ENCODE measurements at places on chromosomes 7 and 10.

DNA sequence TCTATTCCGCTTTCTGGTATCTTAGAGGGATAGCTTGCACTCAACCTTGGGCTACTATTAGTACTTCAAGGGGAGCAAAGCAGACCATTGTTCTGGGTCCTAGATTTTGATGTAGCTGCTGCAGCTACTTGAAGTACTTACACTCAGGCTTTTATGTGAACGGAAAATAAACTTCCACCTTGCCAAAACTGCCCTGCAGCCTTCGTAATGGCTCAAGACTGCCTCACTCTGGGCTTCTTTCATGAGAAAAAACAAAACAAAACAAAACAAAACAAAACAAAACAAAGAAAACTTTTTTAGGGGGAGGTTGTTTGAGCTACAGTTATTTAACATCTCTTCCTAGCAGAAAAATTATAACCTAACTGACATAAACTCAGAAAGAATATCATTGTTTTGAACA is 19.4 kb upstream of the EPHB6 start:
- DNase-seq: no peak

DNA sequence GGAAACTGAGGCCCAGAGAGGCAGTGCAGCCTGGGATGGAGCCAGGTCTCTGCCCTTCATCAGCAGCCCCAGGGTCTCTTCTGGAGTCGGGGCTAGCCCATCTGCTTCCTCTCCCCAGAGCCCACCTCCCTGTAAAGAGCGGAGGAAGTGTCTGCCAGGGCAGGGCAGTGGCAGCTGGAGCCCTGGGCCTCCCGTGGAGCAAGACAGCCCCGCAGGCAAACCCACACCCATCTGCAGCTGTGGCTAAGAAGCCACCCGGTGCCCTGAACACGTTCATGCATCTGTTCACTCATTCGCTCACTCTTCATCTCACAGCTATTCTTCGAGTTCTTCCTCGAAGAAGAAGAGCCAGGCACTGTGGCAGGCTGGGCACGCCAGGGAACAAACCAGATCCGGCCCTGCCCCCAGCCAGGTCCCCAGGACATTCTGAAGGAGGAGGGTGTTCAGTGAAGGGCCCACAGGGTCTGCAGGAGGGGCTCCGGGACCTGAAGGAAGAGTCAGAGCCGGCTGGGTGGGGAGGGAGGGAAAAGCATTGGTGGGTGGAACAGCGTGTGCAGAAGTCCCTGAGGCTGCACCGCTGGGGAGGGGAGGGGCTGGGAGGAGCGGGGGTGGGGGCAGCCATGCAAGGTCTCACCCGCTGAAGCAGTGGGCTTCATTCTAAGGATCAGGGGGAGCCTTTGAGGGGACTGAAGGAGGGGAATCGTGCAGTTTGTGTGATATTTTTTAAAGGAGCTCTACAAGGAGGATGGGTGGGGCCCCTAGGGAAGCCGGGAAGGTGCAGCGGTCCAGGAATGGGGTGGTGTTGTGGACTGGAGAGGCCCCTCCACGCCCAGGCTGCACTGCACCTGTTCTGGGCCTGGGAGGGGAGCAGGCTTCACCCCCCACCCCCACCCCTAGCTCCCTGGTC is 99.1 kb downstream of the UNCX start:
- DNase-seq: no peak

DNA sequence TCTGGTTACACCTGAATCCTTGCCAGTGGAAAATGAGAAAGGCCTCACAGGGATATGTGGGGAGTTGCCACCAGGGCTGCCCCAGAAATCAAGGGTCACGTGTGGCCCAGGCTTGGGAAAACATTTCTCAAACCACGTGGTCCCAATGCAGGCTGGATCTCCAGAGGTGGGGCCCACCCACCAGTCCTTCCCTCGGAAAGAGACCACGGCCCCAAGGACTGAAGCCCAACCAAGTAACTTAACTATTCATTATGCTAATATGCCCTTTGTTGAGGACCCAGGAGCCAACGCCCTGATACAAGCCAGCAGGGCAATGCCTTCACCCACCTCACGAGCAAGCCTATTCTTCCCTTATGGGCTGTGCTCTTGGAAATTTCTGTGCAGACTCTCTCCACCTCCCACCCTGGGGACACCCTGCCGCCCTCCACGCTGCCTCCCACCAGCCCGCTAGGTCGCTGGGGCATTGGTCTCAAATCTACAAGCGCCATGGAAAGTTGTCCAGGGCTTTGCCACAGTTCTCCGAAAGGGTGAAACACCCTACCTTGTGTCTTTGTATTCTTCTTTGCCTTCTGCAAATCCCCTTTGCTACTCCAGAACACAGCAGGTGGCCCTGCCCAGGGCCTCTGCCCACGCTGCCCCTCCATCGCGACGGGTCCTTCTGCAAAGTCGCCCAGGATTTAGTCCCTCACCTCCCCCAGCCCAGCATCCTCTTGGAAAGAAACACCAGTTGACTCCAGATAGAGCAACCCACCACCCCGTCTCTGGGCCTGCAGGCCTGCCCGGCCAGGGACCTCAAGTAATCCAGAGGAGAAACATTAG is 8.8 kb downstream of the TNS3 start:
- DNase-seq: no peak

DNA sequence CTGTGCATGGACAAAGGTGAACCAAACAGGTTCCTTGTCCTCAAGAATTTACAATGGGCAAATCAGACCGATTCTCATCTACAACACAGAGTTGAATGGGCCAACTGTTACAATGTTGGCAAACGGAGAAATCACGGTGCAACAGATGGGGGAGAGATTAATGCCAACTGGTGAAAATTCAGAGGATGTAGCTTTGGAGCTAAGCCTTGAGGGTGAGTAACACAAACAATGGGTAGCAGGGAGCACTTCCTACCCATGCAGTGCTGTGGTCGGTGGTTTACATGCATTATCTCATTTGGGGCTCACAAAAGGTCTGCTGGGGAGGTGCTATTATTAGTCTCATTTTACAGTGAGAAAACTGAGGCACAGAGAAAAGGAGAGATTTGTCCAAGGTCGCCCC is 902 bp upstream of the NFE2L3 start:
- DNase-seq: no peak

DNA sequence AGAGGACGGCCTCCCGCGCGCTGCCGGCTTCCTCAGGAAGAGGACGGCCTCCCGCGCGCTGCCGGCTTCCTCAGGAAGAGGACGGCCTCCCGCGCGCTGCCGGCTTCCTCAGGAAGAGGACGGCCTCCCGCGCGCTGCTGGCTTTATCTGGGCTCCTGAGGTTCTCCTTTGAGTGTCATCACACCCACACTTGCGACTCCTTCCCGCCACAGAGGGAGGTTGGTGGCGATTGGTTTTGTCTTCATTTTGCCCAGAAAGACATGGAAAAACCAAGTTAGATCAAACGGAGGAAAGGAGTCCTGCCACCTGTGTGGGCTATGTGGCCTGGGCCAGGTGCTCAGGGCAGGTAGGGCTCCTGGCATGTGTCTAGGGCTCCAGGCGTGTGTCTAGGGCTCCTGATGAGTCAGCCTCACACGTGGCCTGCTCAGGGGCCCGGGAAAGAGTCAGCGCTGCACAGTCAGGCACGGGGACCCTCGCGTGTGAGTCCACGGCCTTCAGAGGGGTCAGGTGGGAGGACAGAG is 138.0 kb downstream of the VIPR2 start:
- DNase-seq: no peak

- no peak for DNase-seq
These were observed 268.0 kb downstream of the DYNC1I1 start for GRCh38 chr7:96040250-96040772.

DNA sequence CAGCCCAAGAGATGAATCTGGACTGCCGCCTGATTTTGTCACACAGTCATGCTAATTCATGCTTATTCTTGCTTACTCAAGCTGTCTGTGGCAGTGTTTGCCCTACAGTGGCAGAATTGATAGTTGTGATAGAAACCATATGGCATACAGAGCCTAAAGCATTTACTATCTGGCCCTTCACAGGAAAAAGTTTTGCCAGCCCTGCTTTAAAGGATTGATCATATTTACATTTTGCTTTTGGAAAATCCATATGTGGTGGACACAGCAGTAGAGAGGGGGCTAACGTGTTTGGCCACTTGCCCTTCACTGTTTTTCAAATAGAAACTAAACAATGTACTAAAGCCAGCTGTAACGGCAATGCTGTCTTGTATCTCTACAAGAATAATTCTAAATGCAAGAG is 974.0 kb upstream of the GHITM start:
- DNase-seq: no peak

GRCh38 chr7:55185941-55186609 is 167.3 kb downstream of the EGFR start:
- no peak for DNase-seq

DNA sequence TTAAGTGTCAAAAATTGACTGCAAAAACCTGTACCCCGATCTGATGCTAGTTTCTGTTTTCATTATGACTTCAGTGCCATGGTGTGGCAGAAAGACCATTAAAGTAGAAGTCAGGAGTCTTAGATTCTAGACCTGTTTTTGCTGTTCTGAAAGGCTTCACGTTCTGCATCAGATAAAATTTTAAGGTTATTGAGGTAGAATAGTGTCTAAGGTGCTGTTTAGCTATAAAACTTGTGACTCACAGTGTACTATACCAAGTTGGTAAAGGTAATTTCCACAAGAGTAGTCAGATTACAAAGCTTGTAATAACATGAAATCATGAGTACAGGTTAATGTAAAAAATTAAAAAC is 38.6 kb downstream of the ZNRF2 start:
- DNase-seq: no peak

DNA sequence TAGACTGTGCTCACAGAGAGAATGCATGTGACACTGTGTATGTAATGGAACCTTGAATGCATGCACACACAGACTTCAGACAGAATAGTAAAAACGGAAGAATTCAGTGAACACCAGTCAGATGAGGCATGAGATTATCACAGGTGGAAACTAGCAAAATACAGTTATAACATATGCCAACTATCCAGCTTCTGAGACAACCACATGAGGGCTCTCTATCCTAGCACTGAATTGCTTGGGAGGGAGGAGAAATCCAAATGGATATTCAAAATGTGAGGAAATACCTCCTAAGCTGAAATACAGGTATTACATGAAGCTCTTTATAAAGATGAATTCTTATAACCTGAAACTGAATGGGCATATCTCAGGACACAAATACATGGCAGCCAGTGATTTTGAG is 30.6 kb downstream of the GARS1 start:
- DNase-seq: no peak

- DNase-seq: no peak
These were observed 53.5 kb upstream of the FGL2 start for GRCh38 chr7:77253151-77253550.

DNA sequence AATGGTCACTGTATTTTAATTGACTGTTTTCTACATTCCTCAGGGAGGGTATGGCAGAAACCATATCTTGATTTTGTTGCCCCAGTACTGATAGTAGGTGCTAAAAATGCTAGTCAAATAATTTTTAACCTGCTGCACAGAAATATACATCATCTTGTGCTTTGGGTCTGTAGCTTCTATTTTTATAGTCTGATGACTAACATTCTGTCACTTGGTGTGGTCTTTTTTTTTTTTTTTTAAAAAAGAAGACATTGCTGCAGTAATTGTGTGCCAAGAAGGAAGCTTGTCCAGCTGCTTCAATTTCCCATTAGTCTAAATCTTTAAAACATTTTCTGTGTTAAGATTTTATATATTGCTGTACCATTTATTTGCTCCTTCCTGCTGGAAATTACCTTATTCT is 83.6 kb downstream of the ICA1 start:
- DNase-seq: no peak

DNA sequence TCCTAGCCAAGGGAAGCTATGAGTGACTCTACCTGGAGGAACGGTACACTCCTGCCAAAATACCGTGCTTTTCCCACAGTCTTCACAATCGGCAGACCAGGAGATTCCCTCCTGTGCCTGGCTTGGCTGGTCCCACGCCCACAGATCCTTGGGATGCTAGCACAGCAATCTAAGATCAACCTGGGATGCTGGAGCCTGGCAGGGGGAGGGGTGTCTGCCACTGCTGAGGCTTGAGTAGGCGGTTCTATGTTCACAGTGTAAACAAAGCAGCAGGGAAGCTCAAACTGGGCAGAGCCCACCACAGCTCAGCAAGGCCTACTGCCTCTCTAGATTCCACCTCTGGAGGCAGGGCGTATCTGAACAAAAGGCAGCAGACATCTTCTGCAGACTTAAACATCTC is 295.3 kb downstream of the ELMO1 start:
- no peak for DNase-seq

GRCh38 chr7:93574646-93575554 is at the start of gene CALCR:
Gene CALCR, minus strand, starts transcription at chr7:93574724. Its CDS starts 87,743 bp downstream, at chr7:93486981.
- DNase-seq: peak; percentile 67

DNA sequence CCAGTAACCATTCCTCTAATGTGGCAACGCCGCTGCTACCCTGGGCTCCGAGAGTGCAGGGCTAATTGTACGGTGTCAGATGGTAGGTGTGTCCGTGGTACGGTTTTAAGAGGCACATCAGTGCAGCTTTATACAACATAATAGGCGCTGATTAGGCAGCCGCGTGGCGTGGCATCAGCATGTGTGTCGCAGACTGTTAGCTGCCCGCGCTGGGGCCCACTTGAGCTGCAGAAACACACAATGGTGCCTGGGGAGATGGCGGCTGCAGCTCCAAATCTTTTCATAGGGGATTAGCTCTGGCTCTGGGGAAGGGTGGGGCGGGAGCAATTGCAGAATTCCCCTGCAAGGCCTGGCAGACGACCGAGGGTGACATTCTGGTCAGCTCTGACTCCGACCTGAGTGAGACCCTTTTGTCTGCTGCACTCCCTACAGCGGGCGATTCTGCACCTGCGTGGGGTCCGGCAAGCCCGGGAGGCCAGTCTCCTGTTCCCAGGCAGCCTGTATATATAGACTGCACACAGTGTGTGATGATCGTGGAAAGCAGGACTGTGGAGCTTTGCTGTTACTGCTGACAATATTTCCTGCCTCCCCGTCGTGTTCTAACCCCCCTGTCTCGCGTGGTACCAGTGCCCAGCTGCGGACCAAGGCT is 722.7 kb upstream of the CELF2 start:
- no peak for DNase-seq

- DNase-seq: no peak
These were observed 142.0 kb upstream of the ADO start for GRCh38 chr10:62662486-62662885.

DNA sequence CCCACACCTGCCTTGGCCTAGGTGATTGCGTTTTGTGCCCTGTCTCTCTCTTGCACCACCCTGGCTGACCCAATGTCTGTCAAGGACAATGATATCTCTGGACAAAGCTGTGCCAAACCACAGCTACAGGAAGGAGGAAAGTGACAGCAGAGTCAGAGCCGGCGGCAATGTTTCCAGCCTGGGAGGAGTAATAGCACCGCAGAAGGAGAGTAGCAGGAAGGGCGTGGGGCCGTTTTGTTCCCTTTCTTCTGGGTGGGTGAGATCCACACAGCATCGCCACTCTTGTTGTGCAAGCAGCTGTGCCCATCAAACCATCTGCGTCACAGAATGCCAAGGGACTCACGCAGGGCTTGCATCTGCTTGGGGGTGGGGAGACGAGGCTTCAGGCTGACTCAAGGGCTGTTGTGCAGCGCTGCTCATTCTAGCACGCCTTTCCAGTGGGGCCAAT is 341.6 kb upstream of the AUTS2 start:
- DNase-seq: no peak

- no peak for DNase-seq
These were observed 76.1 kb downstream of the ZNF277 start for GRCh38 chr7:112282476-112283188.

DNA sequence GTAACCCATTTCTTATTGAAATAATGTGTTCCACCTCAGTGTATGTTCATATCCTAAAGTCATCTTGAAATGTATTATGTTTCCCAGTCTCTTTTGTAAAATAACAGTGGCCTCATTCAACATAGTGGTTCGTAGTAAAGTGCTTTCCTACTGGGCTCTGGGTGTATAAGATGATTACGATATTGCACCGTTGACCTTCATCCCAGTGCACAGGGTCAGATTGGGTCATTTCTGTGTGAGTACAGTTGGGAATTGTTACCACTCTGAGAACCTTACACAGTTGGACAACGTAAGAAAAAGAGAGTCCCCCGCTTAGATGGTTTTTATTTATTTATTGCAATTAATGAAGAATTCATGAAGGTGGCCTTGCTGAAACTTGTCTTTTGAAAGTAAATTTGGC is 135.6 kb downstream of the CHN2 start:
- no peak for DNase-seq

All from left forelimb (tissue), 1 donor.